ENCODE measurements at places on chromosomes 1 and 21.

GRCh38 chr1:59061876-59062275, 235.0 kb upstream of the FGGY start:
- DNase-seq, result peak; percentile 88

DNA sequence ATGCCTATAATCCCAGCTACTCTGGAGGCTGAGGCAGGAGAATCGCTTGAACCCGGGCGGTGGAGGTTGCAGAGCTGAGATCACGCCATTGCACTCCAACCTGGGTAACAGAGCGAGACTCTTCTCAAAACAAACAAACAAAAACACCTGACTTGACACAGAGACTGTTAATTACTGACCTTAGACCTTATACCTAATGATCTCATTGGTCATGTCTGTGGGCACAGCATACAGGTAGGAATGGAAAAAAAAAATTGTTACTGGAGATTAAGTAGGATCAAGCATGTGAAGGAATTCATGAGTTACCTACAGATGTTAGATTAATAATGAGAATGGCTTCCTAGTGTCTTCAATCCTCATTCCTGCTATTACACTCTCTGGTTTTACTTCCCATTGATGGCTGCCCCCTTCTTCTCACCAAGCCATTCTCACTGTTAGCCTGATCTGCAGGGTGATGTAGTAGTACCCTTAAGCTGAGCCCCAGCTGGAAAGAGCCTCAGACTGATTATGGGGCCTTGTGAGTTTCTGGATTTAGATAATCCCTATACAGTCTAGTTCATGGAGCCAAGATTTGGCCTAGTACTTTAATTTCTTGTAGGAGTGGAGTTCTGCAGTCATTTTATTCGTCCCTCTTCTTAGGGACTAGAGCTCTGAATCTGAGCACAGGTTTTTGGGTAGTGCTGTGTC, 8.8 kb downstream of the TBCE start:
- no peak for DNase-seq

- no peak for DNase-seq
These were observed 46.7 kb upstream of the PPP2R5A start for GRCh38 chr1:212238552-212238951.

GRCh38 chr1:25922971-25923552, 16.8 kb upstream of the STMN1 start:
- DNase-seq, result no peak

GRCh38 chr1:44417351-44418021, 12.4 kb downstream of the RNF220 start:
- DNase-seq, result no peak

DNA sequence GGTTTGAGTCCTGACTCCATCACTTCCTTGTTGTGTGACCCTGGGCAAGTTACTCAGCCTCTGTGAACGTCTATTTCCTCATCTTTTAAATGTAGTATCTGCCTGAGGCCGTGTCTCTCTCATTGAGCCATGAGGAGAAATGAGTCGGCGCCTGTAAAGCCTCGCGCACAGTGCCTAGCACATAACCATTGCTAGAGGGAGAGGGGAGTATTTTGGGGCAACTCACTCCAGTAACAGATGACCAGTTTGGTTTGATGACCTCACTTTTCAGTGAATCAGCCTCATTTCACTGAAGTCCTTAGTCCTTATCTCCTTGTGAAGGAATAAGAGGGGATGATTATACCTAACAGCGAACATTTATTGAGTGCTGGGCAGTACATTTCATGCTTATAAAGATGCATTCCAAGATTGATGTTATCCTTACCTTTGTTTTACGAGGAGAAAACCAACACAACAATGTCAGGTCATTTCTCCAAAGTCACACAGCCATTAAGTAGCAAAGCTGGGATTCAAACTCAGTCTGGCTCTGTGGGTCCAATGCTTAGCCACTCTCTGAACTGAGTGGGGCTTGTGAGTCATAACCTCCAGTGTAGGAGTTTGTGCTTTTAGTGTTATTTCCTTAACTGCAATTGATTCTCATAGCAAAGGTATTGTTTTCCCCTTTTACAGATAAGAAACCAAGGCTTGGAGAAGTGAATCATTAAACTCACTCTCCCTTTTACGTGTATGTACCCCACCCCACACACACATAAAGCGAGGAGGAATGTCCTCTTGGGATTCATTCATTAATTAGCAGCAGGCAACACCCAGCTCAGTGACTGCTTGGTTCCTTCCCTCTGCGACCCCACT, 25.9 kb downstream of the KCNC4 start:
- DNase-seq, result no peak

Data from smooth muscle cell of the brain vasculature (primary cell).